Left forelimb (tissue), 1 donor: ENCODE measurements at places on chromosomes 12 and 14.

- DNase-seq, result no peak
Observed at GRCh38 chr14:74921987-74922751, 891 bp downstream of the RPS6KL1 start.

DNA sequence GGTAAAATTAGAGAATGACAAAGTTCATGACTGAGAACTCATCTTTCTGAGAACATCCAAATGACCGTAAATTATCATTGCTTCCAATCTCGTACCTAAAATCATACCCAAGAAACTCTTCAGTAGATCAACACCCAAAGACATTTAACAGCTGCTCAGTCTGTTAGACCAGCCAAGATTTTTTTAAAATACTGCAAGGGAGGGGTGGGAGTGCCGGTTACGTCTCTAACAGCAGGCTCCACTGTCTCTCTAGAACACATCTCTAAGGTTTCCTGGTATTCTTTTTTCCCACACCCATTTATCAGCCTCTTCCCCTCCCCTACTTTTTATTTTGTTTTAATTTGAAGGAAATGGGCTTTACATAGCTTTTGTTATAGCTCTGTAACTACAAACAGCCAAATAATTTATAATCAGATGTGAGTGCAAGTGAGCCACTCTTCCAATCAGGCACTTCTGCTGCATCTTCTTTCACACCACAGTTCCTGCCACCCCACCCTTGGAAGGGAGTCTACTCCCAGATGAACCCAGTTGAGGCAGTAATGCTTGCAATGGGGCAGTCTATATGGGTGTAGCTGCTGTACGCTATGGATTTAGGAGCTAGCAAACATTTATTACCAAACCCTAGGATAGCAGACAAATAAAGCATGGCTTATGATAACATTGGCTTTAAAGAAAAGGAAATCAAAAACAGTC lies 21.9 kb downstream of the PTPRB start:
- DNase-seq, result no peak

- DNase-seq, result no peak
Observed at GRCh38 chr12:106074706-106075392, 63.9 kb downstream of the NUAK1 start.

DNA sequence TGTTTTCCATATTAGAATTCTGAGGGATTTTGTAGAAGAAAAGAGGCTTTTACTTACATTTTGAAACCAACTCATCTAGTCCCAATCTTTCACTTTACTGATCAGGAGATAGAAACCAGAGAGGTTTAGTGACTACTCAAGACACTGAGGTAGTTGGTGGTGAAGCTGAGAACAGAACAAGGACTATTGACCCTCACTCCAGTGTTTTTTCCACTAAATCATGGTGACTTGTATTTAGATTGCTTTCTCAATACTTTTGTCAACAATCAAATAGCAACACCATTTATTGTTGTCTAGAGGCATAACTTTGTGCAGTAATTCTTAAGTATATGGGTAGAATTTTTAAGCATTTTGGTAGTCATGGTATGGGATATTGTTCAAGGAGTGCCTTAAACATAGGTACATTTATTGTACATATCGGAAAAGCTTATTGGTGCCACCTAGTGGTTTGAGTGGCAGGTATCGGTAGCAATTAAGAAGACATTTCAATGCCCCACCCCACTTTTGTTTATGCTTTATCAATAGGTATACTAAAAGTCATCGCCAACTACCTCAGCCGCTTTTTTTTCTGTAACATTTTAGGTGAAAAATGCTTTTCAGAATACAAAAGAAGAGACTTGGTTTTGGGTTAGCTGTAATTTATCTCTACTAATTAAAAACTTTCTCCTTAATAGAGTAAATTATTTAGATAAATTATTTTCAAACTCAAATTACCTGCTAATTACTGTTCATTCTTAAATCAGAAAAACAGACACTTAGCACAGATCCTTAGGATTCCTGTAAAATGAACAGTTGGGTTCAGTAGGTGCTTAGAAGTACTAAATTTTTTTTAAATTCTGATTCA lies 47.3 kb upstream of the PAWR start:
- DNase-seq, result no peak

- no peak for DNase-seq
Observed at GRCh38 chr12:111409780-111410430, 4.2 kb downstream of the SH2B3 start.

- no peak for DNase-seq
Observed at GRCh38 chr14:94372021-94372605, 16.3 kb downstream of the SERPINA1 start.

DNA sequence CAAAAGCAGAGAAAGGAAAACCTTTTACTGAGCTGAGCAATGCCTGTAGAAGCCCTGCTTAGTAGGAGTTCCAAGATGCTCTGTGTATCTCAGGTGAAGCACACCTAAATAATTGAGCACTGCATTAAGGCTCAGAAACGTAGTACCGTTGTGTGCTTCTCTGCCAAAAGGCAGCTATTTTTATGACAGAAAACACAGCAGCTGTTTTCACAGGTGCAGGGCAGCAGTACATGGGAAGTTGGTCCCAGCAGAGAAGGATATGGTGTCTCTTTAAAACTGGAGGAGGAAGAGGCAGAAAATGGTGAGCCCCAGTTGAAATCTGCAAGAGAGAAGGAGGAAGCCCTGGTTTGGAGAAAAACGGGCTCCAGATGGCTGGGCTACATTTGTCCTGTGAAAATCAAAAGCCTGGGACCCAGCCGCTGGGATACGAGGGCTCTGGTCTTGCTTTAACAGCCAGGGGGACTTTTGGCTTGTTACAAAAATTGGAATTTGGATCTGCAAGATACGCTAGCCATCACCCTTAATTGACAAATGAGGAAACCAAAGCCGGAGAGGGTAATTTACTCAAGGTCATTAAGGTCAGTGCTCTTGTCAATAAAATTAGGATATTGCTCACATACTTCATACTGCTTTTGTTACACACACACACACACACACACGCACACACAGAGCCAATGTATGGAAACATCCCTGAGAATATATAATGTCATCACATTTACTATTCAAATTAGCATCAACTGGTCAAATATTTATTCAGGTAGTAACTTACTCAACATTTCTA lies 27.3 kb downstream of the SPRING1 start:
- DNase-seq, result no peak

DNA sequence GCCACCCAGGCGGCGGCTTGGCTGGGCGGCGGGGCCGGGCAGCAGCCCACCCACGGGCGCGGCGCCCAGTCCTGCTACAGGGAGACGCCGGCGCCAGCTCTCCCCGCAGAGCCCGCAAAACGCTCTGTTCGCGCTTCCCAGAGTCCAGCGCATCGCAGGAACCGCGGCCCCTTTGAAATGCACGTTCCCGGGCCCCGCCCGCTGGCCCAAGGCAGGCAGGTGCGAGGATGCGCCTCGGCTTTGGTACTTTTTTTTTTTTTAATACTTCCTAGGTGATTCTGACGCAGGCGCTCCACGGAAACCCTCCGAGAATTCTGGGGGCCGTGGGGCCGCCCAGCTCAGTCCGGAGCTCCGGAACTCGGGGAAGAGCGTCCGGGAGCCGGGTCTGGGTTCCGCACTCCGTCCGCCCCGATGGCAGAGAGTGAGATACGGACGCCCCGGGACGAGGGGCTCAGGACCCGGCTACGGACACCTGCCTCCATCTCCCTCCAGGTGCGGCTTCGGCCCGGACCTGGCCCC lies 483 bp downstream of the POC1B start:
- DNase-seq, result no peak

DNA sequence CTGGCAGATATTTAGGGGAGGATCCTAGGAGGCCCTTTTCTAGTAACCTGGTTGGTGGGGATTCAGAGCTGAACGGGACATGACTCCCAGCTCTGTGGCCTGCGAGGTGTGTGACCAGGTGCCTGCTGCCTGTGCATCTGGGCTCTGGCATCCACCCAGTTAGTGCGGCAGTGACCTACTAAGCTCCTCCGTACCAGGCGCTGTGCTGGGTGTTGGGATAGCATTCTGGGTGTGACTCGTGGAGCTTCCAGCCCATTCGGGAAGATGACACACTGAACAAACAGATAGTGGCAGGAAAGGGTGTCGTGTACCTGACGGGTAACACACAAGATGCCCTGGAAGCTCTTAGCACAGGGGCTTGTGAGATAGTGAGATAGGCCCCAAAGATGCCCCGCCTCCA lies 80.9 kb downstream of the ACACB start:
- no peak for DNase-seq

GRCh38 chr12:59075968-59076490 lies 155.7 kb upstream of the LRIG3 start:
- DNase-seq, result no peak

GRCh38 chr12:48682927-48683326 lies 889 bp upstream of the KANSL2 start:
- no peak for DNase-seq

GRCh38 chr12:65170209-65170881 lies 962 bp downstream of the LEMD3 start:
- DNase-seq, result peak; percentile 78

DNA sequence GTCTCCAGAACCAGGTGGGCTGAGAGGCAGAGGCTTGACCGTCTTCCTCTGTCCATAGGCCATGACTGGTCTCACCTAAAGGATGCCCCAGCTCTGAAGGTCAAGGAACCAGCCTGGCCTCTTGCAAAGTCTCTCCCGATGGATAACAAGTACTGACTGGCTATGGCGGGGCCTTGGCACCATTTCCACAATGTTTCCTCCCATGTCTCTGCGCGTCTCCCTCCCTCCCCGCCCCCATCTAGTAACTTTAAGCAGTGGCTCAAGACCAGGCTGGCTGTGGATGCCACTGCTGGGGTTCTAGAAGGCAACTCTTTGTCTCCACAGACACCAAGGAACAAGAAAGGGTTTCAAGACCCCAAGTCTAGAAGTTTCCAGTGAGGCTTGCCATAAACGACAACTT lies 275.5 kb downstream of the DPF3 start:
- DNase-seq, result no peak

GRCh38 chr14:34926552-34926951 lies 51.4 kb upstream of the BAZ1A start:
- no peak for DNase-seq

GRCh38 chr12:80422550-80422949 lies 21.5 kb upstream of the PTPRQ start:
- DNase-seq, result no peak

DNA sequence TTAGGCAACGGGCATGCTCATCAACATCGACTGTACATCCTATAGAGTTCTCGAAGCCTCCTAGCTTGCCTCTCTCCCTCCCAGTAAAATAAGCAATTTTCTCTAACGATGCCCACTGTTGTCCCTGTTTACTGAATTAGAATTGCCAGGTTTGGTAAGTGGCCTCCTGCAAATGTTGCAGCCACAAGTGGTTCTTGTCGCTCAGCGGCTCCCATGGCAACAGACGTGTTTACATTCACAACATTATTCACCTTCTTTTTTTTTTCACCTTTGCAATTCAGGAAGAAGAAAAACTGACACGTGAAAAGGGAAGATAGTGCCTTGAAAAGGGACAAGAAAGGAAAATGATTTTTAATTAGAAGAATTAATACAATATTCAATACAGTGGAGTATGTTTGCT lies 100.9 kb upstream of the PKP2 start:
- no peak for DNase-seq

- no peak for DNase-seq
Observed at GRCh38 chr12:45575823-45576475, 153.6 kb upstream of the ARID2 start.

GRCh38 chr12:31710021-31710818 lies 18.6 kb downstream of the AMN1 start:
- no peak for DNase-seq

GRCh38 chr12:561908-562593 lies 101.2 kb downstream of the NINJ2 start:
- no peak for DNase-seq

- no peak for DNase-seq
Observed at GRCh38 chr14:44653641-44654040, 146.6 kb upstream of the FSCB start.

- DNase-seq, result no peak
Observed at GRCh38 chr12:132422040-132422380, 67.9 kb upstream of the FBRSL1 start.

- peak; percentile 40 for DNase-seq
Observed at GRCh38 chr14:99717682-99718013, 33.5 kb downstream of the CYP46A1 start.

- DNase-seq, result no peak
Observed at GRCh38 chr12:74334780-74335179, 202.9 kb upstream of the ATXN7L3B start.

GRCh38 chr12:10740182-10740581 lies 17.1 kb upstream of the YBX3 start:
- no peak for DNase-seq

- no peak for DNase-seq
Observed at GRCh38 chr14:103112400-103113243, 10.6 kb upstream of the TNFAIP2 start.

DNA sequence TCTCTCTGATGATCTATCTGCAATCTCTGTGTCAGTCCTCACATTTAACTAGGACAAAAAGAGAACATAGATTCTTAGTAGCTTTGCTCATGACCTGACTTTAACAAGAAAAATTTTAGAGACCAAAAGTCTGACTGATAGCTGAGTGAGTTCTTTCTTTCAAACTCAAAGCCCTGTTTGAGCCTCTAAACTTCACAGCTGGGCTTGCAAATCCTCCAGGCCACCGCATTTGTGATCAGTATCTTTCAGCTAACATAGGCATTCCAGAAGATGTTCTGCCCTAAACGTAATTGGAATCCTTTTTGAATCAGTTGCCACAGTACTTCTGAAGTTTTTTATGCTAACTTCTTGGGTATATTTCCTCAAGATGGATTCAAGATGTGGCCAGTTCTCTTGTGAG lies 459.0 kb downstream of the DPF3 start:
- DNase-seq, result no peak

DNA sequence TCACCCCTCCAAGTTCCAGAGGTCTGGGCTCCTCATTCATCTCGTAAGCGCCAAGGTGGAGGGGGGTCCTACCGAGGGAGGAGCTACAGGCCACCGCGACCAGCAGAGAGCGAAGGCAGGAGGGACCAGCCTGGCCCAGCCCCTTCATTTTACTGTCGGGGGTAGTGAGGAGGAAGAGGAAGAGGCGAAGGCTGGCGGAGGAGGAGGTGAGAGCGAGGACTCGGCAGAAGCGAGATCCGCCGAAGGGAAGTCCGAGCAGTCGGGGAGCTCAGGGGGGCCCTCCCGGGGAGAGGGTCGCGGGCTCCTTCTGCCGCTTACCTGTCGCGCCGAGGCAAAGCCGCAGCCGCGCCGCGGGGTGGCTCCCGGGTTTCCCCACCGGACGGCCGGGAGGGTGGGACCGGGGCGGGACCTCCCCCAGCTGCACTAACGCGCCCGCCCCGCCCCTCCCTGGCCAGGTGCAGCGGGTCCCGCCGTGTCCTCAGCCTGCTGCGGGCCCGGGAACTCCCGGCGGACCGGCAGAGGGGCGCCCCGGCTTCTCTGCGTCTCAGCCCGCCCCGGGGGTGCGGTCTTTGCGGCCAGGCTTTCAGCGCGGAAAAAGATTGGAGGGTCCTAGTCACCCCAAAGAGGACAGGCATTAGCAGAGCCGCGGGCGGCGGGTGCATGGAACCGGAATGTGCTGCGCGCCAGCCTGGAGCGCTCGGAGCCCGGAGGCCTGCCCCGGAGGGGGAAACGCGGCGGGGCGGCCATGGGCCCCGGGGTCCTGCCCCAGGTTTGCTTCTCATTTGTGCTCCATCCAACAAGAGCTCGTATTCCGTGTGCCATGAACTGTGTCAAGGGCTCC lies at the start of gene GALNT6:
Gene GALNT6 (minus strand): TSS at position 124 of the 841 bp plus-strand sequence. CDS start 11,625 bp downstream, outside the sequence.
- DNase-seq, result no peak
